Ureter (tissue), 1 donor: ENCODE measurements at places on chromosomes 5 and 9. TPM values are rescaled to one million over a fixed set of nuclear protein-coding genes. Genes with fewer than 3 reads are reported as not detected.

C6 gene
- total RNA-seq = 2.5 TPM

CSF1R gene
- 16.9 TPM for total RNA-seq

FABP6 gene
- total RNA-seq = 6.2 TPM

SLC26A2 gene
- total RNA-seq = 20.9 TPM

MEIKIN gene
- total RNA-seq = not detected

ADGRD2 gene
- 0.29 TPM for total RNA-seq

ALDH1A1 gene
- total RNA-seq = 18.7 TPM

C9orf153 gene
- total RNA-seq = 0.36 TPM

TMEM174 gene
- not detected for total RNA-seq

EIF4E1B gene
- not detected for total RNA-seq
